ENCODE measurements at places on chromosomes 7 and 10.

DNA sequence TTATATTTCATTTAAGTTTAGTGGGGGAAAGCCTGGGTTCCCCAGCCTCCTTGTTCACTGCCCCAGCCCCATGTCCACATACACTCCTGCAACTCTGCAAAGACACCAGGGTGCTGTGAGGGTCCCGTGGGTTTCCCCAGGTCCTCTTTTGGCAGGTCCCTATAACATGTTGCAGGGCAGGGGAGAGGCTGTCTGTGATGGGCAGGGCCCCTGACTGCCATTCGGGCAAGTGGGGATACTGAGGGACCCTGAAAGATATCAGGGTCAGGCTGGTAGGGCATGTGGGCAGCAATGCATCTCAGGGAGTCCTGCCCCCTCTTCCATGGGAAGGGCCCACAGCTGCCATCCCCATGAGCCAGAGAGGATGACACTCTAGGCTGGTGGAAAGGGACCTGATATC, 28.4 kb downstream of the RASGEF1A start:
- DNase-seq = no peak

DNA sequence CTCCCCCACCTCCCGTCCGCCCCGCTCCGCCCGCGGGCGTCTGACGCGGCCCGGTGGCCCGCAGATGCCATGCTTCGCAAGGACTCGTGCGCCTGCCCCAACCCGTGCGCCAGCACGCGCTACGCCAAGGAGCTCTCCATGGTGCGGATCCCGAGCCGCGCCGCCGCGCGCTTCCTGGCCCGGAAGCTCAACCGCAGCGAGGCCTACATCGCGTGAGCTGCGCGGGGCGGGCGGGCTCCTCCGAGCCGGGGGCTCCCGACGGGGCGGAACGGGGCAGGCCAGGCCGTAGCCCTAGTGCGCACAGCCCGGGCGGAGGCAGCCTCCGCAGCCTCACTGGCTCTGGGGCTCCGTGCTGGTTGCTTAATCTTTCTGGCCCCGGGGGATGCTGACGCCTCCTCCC, 2.8 kb downstream of the ASIC3 start:
- no peak for DNase-seq

DNA sequence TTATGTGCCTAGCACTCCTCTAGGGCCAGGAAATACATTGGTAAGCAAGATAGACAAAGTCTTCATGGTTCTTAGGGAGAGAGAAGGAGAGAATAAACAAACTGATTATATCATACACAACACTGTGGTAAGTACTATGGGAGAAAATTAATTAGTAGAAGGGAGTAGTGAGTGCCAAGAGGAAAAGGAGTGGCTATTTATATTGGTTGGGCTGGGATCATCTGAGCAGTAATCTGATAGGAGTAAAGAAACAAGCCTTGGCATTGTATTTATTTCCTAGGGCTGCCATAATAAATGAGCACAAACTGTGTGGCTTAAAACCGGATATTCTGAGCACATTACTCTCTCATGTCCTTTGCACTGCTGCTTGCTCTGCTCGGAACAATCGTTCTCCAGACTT, 158.1 kb upstream of the PHF14 start:
- DNase-seq = no peak

DNA sequence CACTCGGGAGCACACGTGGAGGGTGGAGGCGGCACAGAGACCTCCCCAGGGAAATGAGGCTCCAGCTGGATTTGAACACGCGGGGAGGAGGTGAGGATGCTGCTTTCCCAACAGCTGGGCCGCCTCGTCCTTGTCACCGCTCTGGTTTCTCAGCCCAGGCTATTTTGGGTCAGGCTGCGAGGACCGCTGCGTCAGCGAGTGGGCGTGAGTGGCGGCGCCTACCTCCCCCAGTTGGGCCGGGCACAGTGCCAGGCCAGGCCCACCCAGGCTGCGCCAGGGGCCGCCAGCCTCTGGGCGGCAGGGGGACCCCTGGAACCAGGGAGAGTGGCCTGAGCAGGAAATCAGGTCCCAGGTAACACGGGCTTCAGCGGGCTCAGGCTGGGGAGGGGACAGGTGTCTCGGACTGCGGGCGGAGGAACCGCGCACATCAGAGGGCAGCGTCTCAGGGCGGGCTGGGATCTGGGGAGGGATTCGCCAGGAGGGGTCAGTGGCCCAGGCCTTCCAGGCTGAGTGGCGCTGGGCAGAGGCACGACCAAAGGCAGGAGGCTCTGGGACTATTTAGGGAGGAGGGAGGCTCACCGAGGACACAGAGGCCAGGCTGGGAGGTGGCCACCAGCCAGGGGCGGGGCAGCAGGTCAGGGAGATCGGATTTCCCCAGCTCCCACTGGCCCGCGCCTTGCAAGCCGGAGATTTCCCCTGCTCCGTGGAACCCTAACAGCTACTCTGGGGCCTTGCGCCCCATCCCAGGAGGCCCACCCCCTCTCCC, 125.2 kb upstream of the RET start:
- no peak for DNase-seq

GRCh38 chr7:28024786-28025334, 155.7 kb downstream of the JAZF1 start:
- no peak for DNase-seq

GRCh38 chr10:6033954-6034353, 28.2 kb downstream of the IL2RA start:
- DNase-seq = peak; percentile 71

DNA sequence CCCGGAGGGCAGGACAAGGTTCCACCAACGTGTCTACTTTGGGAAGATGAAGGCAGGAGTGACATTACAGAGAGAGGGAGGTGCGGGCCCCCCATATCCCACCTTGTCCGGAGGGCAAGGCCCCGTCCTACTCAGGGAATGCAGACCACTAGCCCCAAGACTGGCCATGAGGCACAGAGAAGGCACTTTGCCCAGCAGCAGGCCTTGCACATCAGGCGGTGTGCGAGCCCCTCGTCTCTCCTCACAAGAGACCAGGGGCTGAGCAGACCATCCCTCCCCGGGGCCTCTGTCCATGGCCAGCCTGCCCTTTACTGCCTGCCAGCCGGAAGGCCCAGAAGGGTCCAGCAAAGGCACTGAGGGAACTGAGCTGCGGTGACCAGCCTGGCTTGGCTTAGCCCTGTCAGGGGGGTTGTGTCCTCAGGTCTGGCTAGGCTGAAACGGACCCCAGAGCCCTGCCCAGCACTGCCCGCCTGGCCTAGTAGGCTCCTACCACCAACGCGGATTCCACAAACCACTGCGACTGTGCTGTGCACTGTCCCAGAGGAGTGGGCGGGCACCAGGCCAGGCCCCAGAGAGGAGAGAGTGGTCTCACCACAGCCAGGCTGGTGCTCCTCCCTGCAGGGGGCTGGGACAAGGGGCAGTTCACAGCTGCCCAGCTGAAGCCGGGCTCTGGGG, 16.7 kb downstream of the CAMK2B start:
- DNase-seq = no peak

GRCh38 chr7:136102881-136103280, 125.7 kb upstream of the MTPN start:
- no peak for DNase-seq

DNA sequence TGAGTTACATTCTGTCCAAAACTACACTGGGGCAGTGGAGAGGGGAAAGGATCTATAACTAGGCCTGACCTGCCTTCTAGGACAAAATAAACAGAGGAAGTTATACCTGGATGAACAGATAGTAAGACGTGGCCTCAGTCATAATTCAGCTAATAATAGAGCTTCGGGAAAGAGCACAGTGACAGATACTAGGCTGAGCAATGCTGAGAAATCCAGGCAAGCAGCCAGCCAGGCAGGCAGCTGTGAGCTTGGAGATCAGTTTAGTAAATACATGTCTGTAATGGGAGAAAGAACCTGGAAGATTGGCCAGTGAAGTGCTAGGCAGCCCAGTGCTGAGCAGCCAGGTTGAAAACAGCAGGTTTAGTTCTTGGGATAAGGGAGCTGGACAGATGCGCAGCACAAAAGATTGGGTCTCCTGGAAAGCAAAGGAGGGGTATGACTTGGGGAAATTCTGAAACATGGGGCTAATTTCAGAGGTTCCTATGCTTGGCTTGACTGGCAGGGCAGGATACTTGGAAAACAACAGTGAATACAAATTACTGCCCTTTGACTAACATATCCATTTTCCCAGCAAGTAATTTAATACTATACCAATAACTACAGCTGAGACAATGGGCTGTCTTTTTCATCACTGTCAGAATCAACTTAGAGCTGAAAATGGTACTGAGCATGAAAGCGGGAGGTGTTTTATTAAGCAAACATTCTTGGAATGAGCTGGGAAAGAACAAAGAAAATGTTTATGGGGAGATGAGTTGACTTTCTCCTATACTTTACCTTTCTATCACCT, 140.8 kb downstream of the DGKB start:
- DNase-seq = peak; percentile 10

GRCh38 chr10:92124020-92124419, 166.9 kb downstream of the CPEB3 start:
- no peak for DNase-seq

DNA sequence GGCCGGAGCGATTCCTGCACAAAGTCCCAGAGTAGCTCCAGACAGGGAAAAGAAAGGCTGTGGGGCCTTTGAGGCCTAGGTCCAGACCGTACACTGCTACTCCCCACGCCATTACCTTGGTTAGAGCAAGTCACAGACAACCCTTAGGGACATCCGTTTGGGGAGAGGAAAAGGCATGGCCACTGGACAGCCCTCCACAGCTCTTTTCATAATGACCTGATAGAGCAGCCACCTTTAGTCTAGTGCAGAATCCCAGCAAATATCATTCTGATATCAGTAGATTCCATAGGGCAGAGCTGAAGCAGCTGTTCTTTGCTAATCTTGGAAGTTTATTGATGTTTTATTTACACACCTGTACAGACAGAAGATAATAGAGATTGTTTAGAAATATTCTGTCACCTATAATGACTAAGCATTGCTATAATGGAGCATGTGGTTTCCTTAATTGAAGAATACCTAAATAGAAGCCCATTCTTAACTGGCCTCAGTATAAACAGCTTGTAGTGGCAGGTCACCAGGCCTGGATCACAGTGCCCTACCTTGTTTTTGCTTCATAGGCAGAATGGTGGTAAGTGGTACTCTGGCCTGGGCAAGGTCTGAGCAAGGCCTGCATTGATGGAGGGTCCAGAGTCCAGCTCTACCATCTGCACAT, 27.9 kb downstream of the OGDH start:
- DNase-seq = no peak

- no peak for DNase-seq
Measured at GRCh38 chr7:151469281-151469680, 29.3 kb upstream of the CRYGN start.

- DNase-seq = peak; percentile 74
Measured at GRCh38 chr10:88110355-88110754, 246.9 kb downstream of the PTEN start.

GRCh38 chr7:66896441-66896840, 24.6 kb upstream of the TMEM248 start:
- DNase-seq = no peak

DNA sequence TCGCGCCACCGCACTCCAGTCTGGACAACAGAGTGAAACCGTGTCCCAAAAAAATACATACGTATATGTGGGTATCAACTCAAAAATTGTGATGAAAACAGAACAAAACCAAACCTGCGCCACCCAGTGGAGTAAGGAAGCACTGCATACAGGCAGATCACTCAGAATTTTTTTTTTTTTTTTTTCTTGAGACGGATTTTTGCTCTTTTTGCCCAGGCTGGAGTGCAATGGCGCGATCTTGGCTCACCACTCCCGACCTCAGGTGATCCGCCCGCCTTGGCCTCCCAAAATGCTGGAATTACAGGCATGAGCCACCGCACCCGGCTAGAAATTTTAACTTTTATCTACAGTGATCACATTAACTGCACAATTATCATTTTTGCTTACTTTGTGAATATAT, 9.1 kb upstream of the TMEM236 start:
- no peak for DNase-seq

DNA sequence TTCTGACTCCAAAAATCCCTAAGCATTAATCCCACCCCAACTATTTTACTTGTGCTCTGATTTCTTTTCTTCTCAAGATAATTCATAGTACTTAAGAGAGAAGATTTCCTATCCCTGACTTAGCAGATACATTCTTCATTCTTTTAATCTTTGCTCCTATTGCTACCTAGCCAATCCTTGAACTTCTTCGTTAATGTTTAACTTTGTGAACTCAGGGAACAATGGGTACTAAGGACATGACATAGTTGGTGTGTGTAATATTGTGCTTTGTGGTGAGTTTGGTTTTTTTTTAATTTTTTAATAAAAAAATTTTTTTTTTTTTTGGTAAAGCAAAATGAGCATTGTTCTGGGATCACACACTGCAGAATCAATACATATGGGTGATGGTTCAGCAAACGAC, 166.2 kb downstream of the CHCHD3 start:
- DNase-seq = peak; percentile 59

DNA sequence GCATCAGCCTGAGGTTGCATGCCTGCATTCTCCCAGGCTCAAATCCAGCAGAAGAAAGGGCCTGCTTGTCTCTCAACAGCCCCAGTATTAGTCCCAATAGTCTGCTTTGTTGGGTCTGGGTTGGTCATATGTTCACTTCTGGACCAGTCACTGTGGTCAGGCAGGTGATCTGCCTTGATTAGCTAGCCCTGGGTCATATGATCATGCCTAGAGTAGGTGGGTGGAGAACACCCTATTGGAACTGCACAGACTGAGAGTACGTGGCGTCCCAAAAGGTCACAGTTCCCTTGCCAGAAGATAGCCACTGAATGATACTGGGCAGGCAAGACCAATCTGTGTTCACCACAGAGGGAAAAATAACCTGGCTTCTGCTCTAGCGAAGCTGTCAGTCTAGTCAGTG, 80.1 kb downstream of the SH2D4B start:
- no peak for DNase-seq

GRCh38 chr10:31757831-31758230, 170.8 kb downstream of the ARHGAP12 start:
- no peak for DNase-seq

DNA sequence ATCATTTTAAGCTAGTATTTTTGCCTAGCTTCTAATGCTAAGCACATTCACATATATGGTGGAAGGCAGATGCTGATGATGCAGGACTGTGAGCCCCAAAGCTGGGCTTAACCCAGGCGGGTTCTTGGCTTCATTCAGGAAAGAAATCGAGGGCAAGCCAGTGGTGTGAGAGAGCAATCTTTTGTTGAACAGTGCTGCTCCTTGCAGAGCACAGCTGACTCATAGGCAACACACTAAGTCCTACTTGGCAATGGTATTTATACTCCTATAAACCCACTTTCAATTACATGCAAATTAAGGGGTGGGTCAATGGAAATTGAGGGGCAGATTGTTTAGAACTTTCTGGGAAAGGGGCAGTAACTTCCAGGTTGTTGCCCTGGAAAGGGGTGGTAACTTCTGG, 42.0 kb upstream of the CELF2 start:
- DNase-seq = no peak

DNA sequence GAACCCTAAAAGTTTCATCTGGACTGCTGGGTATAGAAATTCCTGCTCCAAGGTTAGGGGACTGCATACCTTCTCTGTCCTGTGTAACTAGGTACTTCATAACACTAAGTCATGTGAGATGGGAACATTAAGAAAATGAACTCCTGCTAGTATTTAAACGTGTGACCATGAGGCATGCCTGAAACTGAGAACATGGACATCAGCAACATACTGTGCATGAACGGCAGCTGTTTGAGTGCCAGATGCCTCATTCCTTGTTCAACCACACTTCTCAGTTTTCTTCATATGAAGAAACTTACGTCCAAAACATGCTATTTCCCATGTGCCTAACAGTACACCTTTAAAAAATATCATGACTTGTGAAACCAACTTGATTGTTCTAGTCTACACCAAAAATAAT, 88.5 kb downstream of the CREM start:
- DNase-seq = no peak

- no peak for DNase-seq
Measured at GRCh38 chr7:41294556-41295454, 408.1 kb downstream of the INHBA start.

GRCh38 chr7:105808703-105809590, 67.5 kb downstream of the ATXN7L1 start:
- no peak for DNase-seq

- DNase-seq = no peak
Measured at GRCh38 chr7:105691680-105692564, 110.6 kb upstream of the EFCAB10 start.

Measured in epithelial cell of proximal tubule (primary cell).